ENCODE measurements at places on chromosomes 11 and 22.

DNA sequence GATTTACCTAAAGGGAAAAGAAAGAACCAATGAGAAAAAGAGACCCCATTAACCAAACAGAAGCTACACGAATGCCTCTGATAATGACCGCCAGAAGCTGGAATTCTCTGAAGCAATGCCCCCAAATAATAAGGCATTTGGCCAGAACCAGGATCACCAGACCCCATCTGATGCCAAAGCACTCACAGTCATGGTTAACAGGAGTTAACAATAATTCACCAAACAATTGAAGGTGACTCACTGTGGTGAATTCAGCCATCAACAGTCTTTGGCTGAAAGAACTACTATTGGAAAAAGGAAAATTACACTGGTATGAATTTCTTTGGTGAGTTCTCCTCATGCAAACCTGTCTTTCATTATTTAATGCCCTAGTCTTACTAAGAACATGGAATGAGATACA lies 21.9 kb upstream of the NFRKB start:
- DNase-seq, result no peak

DNA sequence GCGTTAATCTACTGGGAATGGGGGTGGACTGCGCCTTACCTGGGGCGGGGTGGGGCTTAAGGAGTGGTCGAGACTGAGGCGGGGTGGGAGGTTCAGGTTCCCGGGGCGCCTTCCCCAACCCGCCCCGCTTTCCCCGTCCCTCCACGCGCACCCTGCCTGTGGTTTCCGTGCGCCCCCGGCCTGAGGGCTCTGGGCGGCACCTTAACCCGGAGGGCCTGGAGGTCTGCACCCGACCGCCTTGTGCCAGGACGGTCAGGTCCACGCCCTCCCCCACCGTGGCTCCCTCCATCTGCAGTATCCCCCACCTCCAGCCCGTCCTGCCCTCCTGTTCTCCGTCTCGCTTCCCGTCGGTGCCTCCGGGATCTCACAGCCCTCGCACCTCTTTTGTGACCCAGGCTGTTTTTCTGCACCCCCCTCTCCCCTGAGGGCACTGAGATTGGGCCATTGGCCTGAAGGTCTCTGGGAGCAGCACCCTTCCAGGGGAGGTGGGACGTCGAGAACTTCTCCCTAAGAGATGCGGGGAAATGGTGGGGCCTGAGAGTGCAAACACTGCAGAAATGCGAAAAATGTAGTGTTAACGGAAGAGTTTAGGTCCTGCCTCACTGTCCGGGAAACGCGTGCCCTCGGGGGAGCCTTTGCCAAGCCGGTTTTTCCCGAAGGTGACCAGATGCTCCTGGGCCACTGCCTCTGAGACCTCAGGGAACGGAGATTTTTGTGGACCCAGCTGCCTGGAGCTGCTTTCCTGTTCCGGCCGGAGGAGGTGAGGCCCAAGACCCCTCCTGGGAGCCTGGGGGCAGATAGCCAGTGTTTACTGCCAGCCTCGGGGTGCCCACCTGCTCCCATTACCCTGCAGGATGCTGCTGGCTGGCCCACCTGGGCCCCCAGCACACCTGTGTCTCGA lies 1.2 kb upstream of the ASCL2 start:
- DNase-seq, result no peak

- DNase-seq, result no peak
These were observed 238.3 kb upstream of the SESN3 start for GRCh38 chr11:95469258-95469657.

DNA sequence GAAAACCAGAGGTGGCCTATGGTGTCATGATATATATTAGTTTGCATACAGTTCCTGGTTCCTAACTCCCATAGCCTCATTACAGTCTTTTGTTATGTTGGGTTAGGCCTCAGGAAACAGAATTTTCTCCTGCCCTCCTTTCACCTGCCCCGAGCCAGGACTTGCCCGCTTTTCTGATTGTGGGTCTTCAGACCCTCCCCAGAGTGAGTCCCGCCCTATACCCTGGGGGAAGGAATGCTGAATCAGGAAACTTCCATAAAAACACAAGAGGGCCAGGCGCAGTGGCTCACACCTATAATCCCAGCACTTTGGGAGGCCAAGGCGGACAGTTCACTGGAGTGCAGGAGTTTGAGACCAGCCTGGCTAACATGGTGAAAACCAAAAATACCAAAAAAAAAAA lies 70.9 kb downstream of the SLC35F2 start:
- DNase-seq, result no peak

- DNase-seq, result no peak
These were observed 34.7 kb downstream of the ALG9 start for GRCh38 chr11:111836721-111837120.

DNA sequence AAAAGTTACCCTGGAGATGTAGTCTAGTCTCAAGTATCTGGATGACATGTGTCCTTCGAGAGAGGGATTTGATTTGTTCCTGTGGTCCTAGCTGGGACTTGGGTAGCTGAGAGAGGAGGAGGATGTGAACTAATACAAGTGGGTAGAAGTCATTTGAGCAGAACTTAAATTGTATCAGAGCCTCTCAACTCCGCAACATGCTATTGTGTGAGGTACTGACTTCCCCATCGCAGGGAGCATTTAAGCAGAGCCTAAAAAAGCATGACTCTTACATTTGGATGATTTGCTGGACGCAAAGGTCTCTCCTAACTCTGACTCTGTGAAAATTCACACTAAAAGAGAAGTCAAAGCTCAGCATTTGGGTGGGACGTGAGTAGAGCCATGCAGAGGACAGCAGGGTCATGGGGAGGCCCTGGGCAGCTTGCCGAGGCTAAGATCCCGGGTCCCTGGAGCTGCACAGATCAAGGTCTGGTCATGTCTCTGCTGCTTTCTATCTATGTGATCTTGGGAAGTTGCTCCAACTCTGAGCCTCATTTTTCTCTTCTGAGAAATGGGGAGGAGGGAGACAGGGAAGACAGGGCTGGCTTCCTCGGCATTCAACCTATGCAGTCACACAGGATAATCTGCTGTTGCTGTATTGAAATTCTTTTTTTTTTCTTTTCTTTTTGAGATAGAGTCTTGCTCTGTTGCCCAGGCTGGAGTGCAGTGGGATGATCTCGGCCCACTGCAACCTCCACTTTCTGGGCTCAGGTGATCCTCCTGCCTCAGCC lies 44.9 kb downstream of the CD82 start:
- DNase-seq, result no peak

DNA sequence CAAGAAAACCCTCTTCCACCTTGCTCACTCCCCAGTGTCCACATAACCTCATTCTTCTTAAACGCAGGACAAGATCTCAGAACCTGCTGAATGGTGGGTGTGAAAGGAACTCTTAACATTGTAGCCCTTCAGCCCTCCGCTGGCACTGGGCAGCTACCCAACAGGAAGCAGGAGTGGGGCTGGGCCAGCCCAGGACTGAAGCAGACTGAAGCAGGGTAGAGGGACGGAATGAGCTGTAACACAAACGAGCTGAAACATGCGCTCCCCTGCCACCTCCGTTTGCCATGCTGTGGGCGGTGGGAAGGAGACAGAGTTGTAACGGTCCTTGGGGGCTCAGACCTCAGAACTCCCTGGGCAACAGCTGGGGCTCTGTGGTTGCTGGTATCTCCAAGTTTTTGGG lies 23.6 kb downstream of the NPAT start:
- no peak for DNase-seq

DNA sequence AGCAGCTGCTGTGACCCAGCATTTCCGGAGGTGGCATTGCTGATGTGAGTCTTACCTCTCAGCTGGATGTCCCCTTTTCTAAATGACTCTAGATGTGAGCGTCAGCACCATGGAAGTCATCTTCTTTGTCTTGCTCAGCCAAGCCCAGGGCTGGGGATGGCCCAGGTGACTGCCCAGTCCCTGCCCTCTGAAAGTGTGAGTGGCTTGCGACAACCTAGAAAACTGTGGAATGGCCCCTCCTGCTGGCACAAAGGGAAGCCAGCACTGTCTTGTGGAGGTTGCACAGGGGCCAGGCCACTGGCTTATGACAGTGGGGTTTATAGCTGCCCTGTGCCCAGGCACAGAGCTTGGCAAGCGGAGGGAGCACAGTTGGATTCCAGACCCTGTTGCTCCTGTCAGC lies 6.2 kb downstream of the TUB start:
- DNase-seq, result no peak

- no peak for DNase-seq
These were observed 7.7 kb downstream of the YWHAH start for GRCh38 chr22:31952094-31952401.

DNA sequence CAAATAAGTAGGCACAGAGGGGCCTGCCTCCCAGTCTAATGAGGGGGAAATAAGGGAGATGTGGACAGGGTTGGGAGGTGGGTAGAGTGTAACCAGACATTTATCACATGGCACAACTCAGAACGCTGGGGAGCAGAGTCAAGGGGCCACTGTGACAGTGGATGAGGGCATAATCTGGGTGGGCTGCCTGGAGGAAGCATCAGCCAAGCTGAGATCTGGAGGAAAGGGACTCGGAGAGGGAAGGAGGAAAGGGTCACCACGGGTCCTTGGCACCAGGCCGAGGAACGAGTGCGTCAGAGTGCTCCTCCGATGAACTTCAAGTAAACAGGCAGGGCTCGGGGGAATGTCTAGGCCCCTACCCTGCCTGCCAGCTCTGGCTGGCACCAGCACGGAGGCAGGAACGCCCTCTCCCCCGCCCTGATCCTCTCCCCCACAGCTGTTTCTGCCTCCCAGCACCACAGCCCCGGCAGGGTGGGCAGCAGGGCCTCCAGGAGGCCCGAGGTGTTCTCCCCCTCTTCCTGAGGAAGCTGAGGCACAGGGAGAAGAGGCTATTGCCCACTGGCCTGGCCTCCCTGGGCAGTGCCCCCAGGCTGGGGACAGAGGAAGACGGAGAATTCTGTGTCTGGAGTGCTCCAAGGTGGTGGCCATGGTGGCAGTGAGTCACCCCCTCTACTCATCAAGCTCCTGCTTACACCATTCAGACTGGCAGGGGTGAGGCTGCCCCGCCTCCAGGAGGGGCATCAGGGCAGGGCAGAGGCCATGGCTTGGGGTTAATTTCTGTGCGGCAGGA lies 4.2 kb downstream of the ALDH3B1 start:
- DNase-seq, result no peak

DNA sequence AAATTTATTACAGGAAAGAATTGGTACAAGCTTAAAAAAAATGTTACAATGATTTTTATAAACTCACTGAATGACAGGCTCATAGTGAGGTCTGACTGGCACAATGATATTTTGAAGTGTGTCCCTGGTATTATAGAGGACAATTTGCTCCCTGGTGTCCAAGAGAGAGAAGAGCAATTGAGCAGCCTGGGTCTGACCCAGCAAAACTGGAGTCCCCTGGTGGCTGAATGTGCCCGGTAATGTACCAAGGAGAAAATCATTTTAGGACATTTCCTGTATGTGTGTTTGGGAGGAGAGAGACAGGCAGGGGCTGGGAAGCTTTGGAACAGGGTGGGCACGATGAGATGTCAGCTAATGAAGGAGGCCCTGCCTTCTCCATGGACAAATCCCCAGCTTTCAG lies 125.3 kb downstream of the APOL5 start:
- no peak for DNase-seq

GRCh38 chr11:78548911-78549590 lies 25.6 kb downstream of the NARS2 start:
- DNase-seq, result no peak

- no peak for DNase-seq
These were observed 11.4 kb upstream of the MUC5AC start for GRCh38 chr11:1146365-1146764.

- no peak for DNase-seq
These were observed 1457.0 kb downstream of the BRD1 start for GRCh38 chr22:48370508-48371325.

DNA sequence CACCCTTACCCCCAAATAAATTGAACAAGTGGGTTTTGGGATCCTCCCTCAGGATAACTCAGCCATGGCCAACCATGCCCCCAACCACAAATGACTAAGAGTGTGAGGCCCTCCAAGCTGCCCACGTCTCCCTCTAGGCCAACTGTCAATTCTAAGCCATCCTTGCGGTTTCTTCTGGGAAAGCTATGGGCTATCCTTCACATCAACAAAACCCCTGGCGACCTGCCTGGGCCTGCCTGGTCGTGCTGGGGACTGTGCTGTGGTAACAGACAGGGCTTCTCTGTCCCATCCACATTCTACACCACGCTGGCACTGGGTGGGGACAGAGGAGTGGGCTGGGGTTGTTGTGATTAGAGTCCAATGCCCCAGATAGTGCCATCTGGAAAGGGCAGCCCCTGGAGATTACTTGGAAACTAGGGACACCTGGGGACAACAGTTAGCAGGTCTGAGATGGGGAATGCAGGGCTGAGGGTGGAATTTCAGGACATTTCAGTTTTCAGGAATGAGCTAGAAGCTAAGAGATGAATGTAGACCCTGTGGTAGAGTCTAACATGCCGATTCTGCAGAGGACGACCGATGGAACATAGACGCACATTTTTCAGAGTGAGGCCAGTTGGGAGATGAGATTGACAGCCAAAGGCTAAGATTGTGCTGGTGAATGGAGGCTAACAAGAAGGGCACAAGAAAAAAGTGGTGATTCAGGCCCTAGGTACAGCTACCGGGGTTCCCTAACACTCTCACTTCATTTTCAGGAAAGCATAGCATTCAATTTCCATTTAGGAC lies 131.9 kb downstream of the RASSF10 start:
- no peak for DNase-seq

- no peak for DNase-seq
These were observed 48.0 kb upstream of the CARS1 start for GRCh38 chr11:3104961-3105790.

DNA sequence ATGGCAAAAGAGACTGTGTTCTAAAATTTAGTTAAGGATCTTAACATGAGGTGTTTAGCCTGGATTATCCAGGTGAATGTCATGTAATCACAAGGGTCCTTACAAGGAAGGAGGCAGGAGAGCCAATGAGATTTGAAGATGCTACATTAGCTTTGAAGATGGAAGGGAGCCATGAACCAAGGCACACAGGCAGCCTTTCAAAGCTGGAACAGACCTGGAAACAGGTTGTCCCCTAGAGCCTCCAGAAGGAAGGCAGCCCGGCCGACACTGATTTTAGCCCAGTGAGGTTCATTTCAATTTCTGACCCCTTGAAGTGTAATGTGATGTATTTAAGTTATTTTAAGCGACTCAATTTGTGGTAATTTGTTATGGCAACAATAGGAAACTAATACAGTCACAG lies 195.3 kb upstream of the MTMR2 start:
- no peak for DNase-seq
